ENCODE measurements at places on chromosomes 2 and 18.

GRCh38 chr2:286774-287392 lies 1.0 kb downstream of the ALKAL2 start:
- no peak for DNase-seq

DNA sequence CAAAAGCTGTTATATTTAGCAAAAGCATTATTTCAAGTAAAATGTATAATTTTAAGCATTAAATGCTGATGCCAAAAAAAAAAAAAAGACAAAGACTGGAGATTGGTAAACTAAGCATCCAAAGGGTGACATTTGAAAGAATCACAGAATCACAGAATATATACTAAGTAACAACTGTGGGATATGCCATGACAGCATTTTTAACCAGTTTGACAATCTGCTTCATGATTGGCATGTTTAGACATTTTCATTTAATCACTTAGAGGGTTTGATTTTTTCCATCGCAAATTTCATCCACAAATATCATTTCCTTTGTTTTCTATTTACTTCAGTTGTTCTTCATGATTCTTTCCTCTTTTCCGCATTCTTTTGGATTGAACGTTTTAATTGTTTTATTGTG lies 66.9 kb upstream of the TMEM18 start:
- DNase-seq, result no peak

GRCh38 chr2:60957643-60958042 lies 59.9 kb upstream of the PEX13 start:
- no peak for DNase-seq

GRCh38 chr18:34117319-34117718 lies 107.4 kb downstream of the NOL4 start:
- DNase-seq, result no peak

- DNase-seq, result no peak
These were observed 24.5 kb downstream of the ELAC1 start for GRCh38 chr18:50992351-50992762.

DNA sequence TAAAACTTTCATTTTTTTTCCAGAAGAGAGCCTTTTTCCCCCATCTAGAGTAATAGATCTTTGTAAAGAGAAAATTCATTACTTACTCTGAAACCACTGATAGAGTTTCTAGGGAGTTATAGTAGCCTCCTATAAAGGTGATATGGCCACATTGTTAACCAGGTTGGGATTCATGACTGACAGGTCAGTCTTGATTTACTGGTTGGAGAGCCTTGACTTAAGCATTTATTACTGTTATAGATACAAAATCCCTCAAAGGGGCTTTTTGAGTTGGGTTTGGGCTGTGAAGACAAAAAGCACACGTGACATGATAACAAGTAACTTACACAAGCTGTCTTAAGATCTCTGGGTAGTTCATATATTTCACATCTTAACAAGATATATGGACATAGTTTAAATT lies 141.0 kb downstream of the GREB1L start:
- DNase-seq, result no peak

DNA sequence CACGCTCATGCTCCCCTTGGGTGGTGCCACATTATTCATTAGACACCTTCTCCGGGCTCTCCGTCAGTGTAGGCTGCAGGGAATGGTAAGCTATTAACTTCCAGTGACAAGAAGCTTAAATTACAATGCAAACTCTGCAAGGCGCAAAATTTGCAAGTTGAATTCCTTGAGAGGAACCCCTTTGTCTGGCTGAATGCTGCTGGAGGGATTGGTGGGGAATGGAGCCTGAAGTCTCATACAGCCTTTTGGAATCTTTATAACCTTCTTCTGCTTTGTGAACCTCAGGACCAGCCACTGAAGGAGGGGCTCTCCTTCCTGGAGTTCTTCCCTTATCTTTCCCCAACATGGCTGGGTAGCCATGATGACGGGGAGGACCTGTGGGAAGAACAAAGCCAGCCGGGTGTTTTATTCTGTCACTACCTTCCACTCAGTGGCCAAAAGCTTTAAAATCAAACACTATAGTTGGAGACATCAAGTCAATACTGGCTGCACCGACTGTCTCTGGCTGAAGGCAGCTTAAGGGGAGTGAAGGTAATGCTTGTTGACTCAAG lies 220.9 kb upstream of the EPHA4 start:
- DNase-seq, result no peak

DNA sequence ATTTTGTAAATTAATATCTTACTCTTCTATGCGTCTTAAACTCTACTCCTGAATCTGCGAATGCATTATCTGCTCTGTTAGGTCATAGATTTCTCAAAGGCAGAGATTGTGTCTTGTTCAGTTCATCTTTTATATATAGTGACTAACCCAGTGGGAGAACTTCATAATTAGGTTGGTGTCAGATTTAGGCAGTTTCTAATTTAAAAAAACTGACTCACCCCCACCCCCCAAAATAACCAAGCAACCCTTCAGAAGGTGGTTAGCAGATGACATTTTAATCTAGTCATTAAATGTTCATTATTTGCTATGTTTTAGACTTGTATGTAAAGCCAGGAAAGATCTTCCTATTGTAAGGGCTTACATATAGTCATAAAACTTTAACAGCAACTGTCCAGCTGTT lies 10.4 kb downstream of the SERPINB12 start:
- DNase-seq, result no peak

- DNase-seq, result no peak
These were observed 294.2 kb upstream of the SKOR2 start for GRCh38 chr18:47545613-47546012.

DNA sequence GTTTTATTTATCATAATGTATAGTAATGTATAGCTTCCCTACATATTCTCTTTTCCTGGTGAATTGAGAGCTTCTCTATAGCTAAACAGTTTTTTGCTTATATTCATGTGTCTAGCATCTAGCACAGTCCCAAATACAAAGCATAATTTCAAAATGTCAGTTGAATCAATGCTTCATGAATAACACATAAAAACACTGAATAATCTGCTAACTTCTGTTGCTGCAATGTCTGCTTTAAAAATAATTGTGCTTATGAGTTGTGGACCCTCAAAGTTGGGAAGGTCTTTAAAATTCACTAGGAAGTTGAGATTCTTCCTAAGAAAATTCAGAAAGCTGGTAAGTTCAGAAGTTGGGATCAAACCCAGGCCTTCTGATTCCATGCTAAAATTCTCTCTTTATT lies 600.9 kb upstream of the FAM98A start:
- no peak for DNase-seq

DNA sequence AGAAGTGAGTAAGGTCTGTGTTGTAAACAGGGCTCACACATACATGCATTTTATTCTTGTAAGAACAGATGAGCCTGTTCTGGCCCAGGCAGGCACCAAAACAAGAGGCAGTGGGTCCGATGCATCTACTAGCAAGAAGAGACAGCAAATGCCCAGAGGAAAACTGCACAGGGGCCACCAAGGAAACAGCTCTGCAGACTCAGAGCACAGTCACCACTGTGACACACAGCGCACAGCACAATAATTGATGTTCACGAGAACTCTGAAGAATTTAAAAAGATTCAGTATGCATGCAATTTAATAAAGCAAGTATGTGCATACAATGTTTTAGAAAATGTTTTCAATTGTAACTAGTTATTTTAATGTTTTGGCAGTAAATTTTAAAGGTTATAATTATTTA lies 24.8 kb downstream of the LONRF2 start:
- no peak for DNase-seq

GRCh38 chr2:11750422-11750821 lies 4.0 kb downstream of the LPIN1 start:
- no peak for DNase-seq

GRCh38 chr2:202102425-202103000 lies 29.5 kb downstream of the KIAA2012 start:
- DNase-seq, result no peak

GRCh38 chr2:198307093-198307492 lies 502.7 kb downstream of the PLCL1 start:
- no peak for DNase-seq

GRCh38 chr18:49862656-49863385 lies 49.5 kb upstream of the ACAA2 start:
- no peak for DNase-seq

DNA sequence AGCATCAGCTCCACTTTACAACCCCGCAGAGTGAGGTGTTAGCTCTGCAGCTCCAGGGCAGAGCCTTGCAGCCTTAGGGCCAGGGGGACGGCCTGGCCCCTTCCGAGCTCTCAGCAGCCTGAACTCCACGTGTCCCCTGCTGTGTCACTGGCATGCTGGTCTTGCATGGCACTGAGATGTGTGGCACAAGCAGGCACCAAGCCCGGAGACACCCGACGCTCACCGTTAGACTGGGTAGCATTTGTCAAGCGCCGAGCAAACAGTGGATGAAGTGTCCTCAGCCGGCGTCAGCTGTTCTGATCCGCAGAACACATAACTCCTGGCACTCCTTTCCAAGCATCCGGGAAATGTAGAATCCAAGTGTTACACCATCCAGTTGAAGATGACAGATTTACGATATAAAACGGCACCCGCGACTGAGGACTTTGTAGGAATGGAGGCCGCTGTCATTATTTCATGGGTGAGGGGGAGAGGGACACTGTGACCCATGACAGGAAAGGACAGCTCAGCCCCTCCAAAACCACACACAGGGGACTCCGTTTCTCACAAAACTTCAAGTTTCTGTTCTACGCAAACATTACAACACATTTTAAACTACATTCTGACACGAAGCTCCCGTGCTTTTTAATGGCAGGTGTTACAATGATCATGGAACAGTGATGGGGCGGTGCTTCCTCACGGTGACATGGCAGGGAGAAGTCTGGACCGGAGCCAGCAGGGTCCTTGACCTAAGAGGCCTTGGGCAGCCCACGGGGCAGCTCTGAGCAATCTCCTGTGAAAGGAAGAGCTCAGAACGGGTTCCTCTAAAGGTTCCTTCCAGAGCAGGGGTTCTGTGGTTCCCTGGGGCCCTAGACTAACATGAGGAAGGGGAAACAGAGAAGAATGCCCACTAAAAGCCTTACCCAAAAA lies 89.4 kb downstream of the HDAC4 start:
- no peak for DNase-seq

DNA sequence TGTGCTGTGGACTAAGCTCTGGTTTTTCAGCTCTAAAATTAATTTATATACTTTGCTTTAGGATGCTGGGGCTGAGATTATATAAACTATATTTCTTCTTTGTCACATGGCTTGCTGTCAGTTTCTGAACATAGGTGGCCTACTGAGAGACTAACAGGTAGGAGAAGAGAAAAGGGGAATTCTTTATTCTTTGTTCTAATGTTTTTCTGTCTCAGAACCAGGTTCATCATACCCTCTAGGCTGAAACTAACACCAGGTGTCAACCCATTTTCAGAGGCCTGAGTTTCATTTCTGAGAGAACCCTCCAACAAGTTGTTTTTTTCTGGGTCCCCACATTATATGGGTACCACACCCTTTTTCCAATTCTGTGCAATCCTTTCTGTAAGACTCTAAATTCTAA lies 843.6 kb downstream of the TRIB2 start:
- no peak for DNase-seq

DNA sequence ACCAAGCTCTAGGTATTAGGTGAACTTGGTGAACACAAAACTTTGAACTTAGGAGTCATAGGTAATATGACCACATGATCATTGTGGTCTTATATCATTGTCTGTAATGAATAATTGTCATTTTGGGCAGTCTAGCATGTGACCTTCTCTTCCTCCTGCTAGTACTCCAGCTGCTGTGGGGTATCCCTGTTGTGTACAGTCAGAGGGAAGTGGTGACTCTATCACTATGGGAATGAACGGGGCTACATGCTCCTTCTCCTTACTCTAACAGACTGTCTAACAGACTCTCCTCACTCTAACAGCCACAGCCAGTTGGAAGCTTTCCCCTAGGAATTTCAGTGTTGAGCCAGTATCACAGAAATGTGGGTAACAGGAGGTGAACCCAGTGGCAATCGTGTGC lies 68.2 kb upstream of the NEDD4L start:
- no peak for DNase-seq

- DNase-seq, result no peak
These were observed 11.6 kb downstream of the CROCC2 start for GRCh38 chr2:240917684-240918257.

DNA sequence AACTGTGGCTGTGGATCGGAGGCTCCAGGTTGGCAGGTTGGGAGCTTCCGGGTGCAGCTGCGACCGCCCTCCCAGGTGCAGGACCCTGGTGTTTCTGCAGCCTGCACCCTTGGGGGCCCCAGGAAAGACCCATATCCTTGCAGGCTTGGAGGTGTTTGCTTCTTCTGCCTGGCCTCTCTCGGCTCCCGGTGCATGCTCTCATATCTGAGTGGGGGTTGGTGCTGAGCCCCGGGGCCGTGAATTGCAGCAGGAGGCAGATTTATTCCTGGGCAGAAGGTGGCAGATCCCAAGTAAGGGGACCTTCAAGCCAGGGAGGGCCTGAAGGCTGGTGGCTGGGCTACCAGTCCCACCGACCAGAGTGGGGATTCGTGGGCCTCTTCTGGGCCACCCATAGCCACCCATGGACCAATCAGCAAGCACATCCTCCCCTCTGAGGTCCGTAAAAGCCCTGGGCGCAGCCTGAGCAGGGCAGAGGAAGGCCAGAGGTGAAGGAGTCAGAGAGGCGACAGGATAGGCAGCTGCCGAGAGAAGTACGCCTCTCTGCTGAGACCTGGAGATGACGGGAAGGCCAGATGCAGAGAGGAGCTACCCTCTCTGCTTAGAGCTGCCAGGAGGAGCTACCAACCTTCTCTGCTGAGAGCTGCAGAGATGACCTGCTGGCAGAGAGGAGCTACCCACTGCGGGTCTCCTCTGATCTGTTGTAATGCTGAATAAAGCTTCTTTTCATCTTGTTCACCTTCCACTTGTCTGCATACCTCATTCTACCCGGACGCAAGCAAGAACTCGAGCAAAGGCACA lies 1279.0 kb upstream of the LRRTM1 start:
- DNase-seq, result peak; percentile 30

DNA sequence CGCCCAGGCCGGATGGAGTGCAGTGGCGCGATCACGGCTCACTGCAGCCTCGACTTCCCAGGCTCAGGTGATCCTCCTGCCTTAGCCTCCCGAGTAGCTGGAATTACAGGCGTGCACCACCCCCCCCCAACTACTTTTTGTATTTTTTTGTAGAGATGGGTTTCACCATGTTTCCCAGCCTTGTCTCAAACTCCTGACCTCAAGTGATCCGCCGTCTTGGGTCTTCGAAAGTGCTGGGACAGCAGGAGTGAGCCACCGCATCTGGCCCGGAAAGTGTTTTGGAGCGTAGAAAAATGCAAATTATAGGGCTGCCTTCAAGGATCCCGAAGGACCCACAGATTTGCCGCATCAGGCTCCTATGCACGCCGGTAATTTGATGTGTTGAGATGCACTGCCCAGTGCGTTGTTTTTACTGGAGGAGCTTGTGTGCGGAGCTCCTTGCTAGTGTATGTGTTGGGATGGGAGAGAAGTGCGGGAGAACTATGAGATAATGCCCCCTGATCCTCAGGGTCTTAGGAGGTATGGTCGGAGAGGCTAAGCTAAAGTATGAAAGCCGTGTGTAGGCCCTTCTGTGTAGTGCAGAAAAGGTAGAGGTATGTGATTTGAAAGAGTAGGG lies 1.2 kb upstream of the CLASP1 start:
- DNase-seq, result no peak

GRCh38 chr2:215439404-215439803 lies 3.5 kb upstream of the FN1 start:
- DNase-seq, result no peak

DNA sequence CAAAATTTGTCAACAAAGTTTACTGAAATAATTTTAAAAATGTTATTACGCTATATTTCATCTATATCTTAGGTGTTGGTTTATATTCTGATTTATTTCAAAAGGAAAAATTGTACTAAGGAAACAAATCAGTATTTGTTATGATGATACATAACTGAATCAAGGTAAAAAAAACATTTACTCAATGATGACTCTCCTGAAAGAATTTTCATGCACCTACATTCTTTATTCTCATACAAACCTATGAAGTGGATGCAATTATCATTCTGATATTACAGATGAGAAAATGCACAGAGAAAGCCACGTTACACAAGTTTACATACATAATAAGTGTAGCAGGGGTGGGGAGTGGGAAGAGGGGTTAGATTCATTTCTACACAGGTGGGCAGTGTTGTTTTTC lies 422.4 kb downstream of the DSEL start:
- DNase-seq, result no peak

Measured in pancreas (tissue), 10 donors.